ENCODE measurements at places on chromosomes 5 and 9.

DNA sequence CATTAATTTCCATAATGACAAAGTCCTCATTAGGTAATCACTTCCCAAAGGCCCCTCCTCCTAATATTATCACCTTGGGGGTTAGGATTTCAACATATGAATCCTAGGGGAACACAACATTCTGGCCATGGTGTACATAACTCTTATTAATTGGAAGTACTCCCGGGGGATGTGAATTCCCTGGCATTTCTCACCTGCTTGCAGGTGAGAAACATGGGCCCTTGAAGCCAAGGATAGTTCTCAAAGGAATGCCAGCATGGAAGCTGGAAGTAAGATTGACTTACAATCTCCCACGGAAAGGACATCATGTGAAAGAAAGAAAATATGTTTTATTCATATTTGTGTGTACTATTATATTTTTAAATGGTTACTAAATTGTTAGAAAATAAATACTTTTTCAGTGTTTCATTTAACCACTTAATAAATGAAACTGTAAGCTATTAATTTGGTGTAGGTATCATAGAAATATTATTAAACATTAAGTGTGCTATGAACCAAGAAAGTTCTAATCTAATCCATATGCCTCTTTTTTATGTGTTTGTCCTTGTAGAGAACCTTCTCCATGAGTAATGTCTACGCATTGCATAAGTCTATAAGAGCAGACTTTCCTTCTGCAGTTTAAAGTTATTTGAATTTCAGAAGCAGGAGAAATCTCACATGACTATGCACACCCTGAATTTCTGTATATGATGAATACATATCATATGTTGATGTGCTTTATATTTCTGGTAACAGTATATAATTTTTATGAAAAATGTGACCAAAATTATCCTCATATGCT, 59.4 kb downstream of the ANXA1 start:
- DNase-seq, result no peak

DNA sequence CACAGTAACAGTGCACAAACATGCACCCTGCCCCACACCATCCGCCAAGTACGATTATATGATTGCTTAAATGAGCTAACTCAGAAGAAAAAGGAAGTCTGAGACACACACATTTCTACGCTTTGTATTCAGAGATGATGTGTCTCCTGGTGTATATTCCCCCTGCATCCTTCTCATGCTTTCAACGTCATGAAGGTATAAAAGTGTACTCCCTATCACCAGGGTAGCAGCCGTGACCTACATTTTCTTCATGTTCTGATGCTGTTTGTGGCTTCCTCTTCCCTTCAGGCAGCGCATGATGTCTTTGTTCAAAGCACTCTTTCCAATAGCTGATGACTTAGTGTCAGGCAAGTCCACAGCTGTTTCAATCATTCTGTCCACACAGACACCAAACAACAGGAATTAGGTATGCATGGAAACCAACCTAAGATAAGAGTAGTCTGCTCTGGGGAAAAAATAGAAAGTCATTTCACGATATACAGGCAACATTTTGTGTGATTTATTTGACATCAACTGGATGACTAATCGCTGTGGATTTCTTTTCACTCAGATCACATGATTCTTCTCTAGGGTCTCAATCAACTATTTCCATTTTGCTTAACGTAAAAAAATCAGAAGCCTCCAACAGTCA, 269.4 kb upstream of the PTGER4 start:
- DNase-seq, result no peak

DNA sequence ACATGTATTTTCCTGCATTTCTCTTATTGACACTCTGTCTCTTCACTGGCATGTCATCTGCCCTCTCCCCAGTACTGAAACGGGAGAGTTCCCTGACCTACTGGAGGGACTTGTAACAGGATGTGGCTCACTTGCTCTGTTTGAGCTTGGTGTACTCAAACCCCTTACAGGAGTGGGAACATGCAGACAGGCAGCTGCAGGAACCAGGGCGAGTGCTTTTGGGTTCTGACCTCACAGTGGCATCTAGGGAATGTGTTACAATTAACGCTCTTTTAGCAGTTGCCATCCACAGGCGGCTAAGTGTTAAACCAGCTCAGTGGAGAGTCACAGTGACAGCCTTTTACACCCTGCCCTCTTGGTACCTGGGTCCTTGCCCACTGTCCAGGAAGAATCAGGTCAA, 300.3 kb upstream of the GRAMD2B start:
- peak; percentile 17 for DNase-seq

- peak; percentile 4 for DNase-seq
Observed at GRCh38 chr9:81819155-81819554, 109.1 kb upstream of the SPATA31D4 start.

DNA sequence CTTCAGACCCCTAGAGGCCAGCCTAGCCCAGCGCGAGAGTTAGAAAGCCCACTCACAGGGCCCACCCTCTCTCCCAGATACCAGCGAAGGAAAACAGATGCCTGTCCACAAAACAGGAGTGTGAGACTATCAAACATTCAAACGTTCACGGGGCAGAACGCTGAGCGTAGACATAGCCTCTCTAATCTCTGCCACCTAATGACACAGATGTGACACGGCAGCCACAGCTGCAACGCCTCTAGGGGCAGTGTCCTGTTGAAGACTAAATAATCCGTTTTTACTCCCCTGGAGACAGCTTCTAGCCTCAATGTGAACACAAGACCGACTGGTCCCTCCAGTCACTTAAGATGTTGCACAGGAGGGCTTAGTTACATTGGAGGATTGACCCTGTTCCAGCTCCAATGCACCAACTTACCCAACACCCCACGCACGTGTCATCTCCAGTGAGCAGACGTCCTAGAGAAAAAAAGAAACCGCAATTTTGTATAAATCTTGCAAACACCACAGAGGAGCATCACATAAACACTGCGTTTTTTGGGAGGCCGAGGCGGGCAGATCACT, 14.3 kb downstream of the DIPK1B start:
- no peak for DNase-seq

- DNase-seq, result peak; percentile 88
Observed at GRCh38 chr5:19987612-19988361, at the start of gene CDH18. Gene CDH18, minus strand, starts transcription at chr5:19988200. Its CDS starts 149,214 bp downstream, at chr5:19838986.

DNA sequence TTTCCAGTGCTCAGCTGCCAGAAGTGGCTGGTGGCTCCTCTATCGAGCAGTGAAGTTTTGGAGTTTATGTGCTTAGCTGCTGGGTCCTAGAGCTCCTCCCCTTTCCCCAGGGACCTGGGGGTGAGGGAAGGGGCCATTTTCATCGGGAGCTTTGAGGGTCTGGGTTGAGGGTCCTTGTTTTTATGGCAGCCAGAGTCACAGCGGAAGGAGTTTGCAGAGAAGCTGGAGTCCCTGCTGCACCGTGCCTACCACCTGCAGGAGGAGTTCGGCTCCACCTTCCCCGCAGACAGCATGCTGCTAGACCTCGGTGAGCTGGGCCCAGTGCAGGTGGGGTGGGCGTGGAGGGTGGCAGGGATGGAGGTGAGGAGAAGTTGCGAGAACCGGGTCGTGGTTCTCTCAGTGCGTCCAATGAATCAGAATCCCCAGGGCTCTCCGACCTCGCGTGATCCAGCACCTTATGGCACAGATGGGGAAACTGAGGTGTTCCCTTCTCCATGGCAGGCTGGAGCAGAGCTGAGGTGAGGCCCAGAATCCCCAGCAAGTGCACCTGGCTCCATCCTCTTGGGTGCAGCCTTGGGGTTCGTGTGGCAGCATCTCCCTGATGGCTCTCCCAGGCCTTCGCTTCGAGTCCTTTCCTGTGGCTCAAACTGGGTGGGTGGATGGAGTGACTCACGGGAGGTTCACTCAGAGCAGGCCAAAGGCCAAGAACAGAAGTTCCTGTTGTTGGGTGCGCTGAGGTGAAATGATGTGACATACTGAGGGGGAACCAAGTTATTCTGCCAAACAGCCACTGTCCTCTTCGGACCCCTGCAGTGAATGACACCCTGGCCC, 21.7 kb upstream of the DOLPP1 start:
- no peak for DNase-seq

- no peak for DNase-seq
Observed at GRCh38 chr9:118991366-118992285, 377.6 kb downstream of the BRINP1 start.

DNA sequence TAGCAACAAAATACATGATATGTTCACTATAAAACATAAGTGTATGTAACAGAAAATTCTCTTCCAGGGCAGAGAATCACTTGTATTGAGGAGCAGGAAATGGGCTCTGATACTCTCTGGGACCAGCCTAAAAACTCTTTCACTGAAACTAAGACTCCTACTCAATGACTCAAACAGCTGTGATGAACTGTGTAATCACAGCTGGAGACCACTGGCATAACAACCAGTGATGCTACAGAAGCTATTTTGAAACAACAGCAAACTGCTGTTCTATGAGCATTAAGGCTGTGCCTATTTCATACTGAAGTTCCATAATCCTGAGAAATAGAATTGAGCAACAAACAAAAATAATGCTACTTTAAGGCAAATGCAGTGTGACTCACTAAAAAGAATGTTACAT, 594.0 kb downstream of the HINT1 start:
- no peak for DNase-seq

- DNase-seq, result no peak
Observed at GRCh38 chr9:71515107-71515506, 253.2 kb downstream of the CEMIP2 start.

Measured in NCI-H510A treated with DMSO at 0.1 percent for 48 hours (cell line).